ENCODE measurements at places on chromosomes 7 and 10.
A peak's percentile ranks its signal among the peaks of the same experiment; 100 is the strongest.

- H3K4me1 ChIP-seq = peaks cover 14% of the 10 kb centered on the region
- no peak overlapping the region for H3K27ac ChIP-seq
- DNase-seq = peak; percentile 77
- H3K27me3 ChIP-seq = peaks cover 83% of the 10 kb centered on the region
- H3K36me3 ChIP-seq = no peaks in the 10 kb centered on the region
These were observed 61.1 kb downstream of the JCAD start for GRCh38 chr10:29998142-29998808.

GRCh38 chr10:127563718-127564553 is 14.8 kb downstream of the NPS start:
- H3K27me3 ChIP-seq = no peaks in the 10 kb centered on the region
- no peaks in the 10 kb centered on the region for H3K4me1 ChIP-seq
- no peak overlapping the region for H3K27ac ChIP-seq
- no peak overlapping the region for H3K4me3 ChIP-seq
- peak; percentile 31 for DNase-seq

DNA sequence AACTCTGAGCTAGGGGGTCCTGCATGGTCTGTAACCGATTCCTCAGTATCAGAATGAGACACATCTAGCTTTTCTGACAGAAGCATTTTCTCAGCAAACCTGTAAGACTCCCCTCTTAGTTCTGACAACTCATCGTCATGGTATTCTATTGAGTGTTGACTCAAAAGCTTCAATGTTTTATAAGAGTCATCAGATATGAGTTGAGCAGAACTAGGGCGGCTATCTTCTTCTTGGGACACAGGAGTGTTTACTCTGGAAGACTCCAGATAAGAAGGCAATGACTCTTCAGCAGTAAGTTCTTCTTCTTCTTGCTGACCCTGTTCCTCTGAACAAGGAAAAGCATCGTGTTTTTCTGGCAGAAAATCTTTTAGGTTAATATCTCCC is 167.0 kb upstream of the CCDC6 start:
- no peaks in the 10 kb centered on the region for H3K4me1 ChIP-seq
- H3K27me3 ChIP-seq = no peaks in the 10 kb centered on the region
- no peaks in the 10 kb centered on the region for H3K36me3 ChIP-seq
- no peak for DNase-seq
- no peak overlapping the region for H3K4me3 ChIP-seq

DNA sequence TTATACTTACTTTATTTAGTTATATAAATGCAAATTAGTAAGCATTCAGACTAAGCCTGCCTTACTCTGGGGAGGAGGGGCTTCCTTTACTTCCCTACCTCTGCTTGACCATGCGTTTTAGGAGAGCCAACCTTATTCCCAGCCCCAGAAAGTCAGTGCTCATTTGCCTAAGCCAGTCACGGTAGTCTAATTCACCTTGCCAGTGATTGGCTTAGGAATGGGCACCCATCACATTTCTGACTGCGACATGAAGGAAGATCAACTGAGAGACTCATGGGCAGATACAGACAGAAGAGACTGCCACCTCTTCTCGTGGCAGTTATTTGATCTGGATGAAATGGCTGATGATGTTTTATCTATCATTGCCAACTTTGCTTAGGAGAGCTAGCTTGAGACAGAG is 29.5 kb downstream of the RPA3 start:
- no peak for DNase-seq
- no peaks in the 10 kb centered on the region for H3K27me3 ChIP-seq
- peaks cover 6% of the 10 kb centered on the region for H3K4me1 ChIP-seq

DNA sequence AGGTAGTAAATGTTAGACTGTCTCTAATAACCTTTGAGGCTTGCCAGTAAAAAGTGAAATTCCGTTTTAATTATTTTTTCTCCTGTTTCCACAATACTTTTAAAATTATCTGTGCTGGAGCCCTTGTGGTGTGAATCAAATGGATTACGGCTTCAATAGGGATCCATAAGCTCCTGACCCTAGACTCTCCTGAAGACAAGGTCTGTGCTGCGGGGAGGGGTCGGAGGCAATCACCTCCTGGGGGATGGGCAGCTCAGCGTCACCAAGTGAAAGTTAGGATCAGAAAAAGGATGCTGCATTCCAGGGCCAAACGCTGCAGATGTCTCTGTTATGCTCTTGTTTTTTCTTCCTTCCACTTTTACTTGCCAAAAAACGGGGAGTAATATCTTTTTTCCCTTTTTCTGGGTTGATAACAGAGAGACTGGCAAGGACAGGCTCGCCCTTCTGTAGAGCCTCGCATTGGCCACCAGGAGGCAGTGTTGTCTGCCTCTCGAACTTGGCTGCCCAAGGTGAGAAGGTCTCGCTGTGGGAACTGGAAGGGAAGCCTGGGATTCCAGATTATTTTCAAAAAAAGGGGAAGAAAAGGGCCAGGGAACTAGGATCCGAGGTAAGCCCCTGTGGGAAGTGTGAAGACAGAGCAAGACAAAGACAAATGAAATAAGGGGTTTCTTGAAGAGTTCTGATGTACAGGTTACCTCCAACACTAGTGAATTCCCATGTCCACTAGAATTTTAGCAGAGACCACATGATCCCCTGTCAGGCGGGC is 621.9 kb downstream of the ACTR3B start:
- H3K4me1 ChIP-seq = no peaks in the 10 kb centered on the region
- DNase-seq = peak; percentile 17
- no peak overlapping the region for H3K4me3 ChIP-seq
- H3K27me3 ChIP-seq = no peaks in the 10 kb centered on the region
- H3K27ac ChIP-seq = no peak overlapping the region
- no peaks in the 10 kb centered on the region for H3K36me3 ChIP-seq

DNA sequence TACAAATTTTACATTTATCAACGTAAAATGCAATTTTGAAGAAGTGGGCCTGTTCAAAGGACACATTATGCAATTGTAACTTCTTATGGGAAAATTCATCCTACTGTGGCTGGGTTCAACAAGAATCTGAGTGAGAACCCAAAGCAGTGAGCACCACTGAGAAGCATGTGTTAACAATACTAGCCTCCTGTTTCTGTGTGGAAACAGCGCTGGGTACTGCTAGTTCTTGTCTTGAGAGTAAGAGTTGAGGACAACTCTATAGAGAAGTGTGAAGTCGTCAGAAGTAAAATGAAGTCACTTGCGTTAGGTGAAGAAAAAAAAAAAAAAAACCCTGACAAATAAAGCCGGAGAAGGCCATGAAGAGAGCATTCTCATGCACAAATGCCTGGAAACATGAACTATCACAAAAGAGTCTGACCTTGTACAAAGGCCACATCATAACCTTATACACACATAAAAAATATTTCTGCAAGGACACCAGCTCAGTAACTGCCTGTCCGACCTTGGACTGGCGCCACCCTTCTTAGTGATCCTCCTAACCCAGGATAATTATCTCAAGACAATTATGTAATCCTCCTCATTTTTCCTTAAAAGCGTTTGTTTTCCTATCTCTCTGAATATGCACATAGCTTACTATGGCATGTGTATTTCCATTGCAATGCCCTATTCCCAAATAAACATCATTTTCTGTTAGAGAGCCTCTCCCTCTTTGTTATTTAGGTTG is 554.9 kb downstream of the HTR7 start:
- no peaks in the 10 kb centered on the region for H3K4me1 ChIP-seq
- peaks cover 5% of the 10 kb centered on the region for H3K27me3 ChIP-seq
- no peaks in the 10 kb centered on the region for H3K36me3 ChIP-seq
- DNase-seq = no peak

DNA sequence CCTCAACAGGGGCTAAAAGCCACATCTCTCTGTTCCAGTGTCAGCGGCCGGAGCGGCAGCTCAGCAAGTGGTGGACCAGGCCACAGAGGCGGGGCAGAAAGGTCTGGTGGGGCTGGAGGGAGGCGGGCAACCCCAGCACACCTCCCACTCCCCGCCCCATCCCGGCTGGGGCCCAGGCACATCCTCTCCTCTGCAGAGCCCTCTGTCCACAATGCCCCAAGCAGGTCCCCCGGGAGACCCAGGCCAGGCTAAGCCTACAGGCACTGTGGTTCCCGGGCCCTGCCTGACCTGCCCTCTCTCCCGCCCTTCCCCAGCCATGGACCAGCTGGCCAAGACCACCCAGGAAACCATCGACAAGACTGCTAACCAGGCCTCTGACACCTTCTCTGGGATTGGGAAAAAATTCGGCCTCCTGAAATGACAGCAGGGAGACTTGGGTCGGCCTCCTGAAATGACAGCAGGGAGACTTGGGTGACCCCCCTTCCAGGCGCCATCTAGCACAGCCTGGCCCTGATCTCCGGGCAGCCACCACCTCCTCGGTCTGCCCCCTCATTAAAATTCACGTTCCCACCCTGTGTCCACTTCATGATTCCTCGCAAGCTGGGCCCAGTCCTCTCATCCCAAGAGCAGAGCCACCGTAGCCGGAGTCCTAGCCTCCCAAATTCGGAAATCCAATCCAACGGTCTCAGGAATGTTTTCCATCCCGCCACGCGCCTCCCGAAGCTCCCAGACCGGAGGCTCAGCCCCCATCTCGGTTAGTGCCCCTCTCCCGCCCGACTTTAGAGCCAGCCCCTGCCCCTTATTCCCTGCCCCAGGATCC is 2.1 kb downstream of the ADIRF start:
- peaks cover 40% of the 10 kb centered on the region for H3K4me1 ChIP-seq
- peak overlapping the region; percentile 13 for H3K27ac ChIP-seq
- peaks cover 10% of the 10 kb centered on the region for H3K27me3 ChIP-seq
- peak overlapping the region; percentile 71 for H3K4me3 ChIP-seq
- H3K36me3 ChIP-seq = no peaks in the 10 kb centered on the region
- DNase-seq = no peak

GRCh38 chr7:28703037-28703765 is 254.9 kb downstream of the TRIL start:
- no peaks in the 10 kb centered on the region for H3K36me3 ChIP-seq
- no peak for DNase-seq
- no peak overlapping the region for H3K27ac ChIP-seq

DNA sequence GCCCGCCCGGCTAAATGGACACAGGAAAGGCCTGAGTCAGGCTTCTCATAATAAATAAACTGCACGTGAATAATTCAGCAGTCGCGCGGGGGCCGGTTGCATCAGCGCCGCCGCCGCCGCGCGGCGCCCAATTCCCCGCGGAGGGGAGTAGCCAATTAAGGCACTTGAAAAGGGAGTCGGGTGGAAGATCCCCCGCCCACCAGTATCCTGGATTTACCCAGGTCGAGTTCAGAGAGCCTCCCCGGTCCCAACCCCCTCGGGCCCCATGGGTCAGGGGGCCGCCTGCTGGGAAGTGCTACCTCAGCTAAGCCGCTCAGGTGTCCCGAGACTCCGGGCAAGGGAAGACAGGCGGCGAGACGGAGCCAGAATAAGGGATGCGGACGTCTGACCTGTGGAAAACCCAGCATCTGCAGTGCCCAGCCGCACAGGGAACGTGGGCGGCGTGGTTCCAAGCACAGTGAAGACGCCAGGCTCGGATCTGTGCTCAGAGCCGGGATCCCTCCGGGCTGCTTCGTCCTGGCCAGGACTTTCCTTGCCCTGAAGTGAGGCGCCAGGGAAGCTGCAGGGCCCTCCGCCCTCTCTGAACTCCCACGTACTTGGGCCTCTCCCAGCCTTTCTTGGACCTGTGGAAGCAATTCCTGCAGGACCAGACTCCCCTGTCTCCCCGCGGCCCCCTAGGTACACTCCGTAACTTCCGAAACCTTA is 7.3 kb upstream of the LBX1 start:
- no peak overlapping the region for H3K27ac ChIP-seq
- peaks cover 24% of the 10 kb centered on the region for H3K4me1 ChIP-seq
- peak overlapping the region; percentile 83 for H3K4me3 ChIP-seq
- no peaks in the 10 kb centered on the region for H3K36me3 ChIP-seq
- DNase-seq = no peak
- H3K27me3 ChIP-seq = peaks cover 90% of the 10 kb centered on the region

GRCh38 chr10:34966451-34966850 is 123.7 kb downstream of the CUL2 start:
- no peaks in the 10 kb centered on the region for H3K27me3 ChIP-seq
- H3K27ac ChIP-seq = no peak overlapping the region
- DNase-seq = no peak
- no peaks in the 10 kb centered on the region for H3K36me3 ChIP-seq

DNA sequence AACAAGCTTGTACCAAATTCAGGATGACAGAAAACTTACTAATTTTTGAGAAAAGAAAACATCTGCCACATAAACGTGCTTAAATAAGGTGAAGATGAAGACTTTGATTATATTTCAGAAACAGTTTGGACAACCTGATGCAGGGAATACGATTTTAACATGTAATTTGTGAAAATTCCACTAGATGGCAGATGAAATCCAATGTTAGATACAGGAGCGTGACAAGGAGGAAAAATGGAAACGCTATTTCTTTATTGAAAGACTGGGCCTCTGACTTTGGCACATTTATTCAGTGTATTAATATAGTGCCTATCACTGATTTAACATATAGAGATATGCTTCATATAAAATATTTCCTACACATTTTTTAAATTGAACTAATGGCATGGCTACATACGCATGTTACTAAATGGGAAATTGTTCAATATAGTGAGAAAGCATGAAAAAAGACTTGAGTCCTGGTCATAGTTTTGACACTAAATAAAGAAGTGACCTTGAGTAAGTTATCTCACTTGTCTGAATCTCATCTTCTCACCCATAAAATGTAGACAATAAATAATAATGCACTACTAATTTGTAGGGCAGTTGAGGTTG is 60.7 kb downstream of the CD36 start:
- DNase-seq = no peak
- H3K27me3 ChIP-seq = peaks cover 5% of the 10 kb centered on the region
- peaks cover 1% of the 10 kb centered on the region for H3K36me3 ChIP-seq
- H3K4me1 ChIP-seq = no peaks in the 10 kb centered on the region
- no peak overlapping the region for H3K4me3 ChIP-seq

DNA sequence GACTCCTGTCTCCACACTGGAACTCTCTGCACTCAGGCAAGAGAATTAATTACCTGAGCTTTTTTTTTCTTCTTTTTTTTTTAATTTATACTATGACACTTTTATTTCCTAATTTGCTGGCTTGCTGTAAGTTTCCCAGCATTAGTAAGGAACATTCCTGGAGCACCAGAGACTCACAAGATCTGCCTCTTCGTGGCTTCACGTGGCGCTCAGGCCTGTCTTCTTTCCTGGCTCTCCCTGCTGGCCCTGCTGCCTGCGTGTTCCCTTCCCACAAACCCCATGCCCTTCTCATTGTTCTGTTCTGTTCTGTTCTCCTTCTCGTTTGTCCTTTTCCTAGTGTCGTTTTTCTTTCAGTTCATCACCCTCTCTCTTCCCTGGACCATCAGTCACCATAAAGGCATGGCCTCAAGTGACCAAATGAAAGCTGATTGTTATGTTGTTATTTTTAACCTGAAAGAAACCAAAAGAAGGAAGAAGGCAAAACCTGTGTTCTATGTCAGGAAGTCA is 591.6 kb upstream of the PFKP start:
- no peaks in the 10 kb centered on the region for H3K36me3 ChIP-seq
- H3K27ac ChIP-seq = no peak overlapping the region
- DNase-seq = no peak
- H3K27me3 ChIP-seq = peaks cover 4% of the 10 kb centered on the region
- no peak overlapping the region for H3K4me3 ChIP-seq

- no peaks in the 10 kb centered on the region for H3K4me1 ChIP-seq
- no peak for DNase-seq
- no peaks in the 10 kb centered on the region for H3K36me3 ChIP-seq
- no peak overlapping the region for H3K27ac ChIP-seq
- no peaks in the 10 kb centered on the region for H3K27me3 ChIP-seq
- H3K4me3 ChIP-seq = no peak overlapping the region
These were observed 22.6 kb upstream of the ICA1 start for GRCh38 chr7:8284606-8285005.

- H3K4me3 ChIP-seq = no peak overlapping the region
These were observed 99.5 kb downstream of the HTR5A start for GRCh38 chr7:155169498-155170065.
